ENCODE measurements at places on chromosomes 5 and 9.

GRCh38 chr9:126505697-126506346 lies 107.9 kb upstream of the LMX1B start:
- DNase-seq, result no peak

DNA sequence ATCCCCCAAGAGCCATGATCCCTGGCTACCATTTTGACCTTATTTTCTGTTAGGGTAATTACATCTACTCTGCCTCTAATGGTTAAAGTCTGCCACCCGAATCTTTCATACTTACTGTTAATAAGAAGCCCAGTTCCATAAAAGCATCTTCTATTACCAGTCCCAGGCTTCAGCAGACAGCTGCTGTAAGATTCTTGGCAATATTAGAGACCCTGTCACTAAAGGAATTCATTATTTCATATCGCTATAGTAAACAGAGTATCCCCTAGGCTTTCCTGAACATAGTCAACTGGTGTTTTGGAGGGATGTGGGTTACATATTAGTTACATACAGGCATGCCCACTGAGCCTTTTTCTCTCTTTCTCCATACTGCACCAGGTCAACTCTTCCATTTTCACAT lies 608.7 kb upstream of the SEMA6A start:
- no peak for DNase-seq

GRCh38 chr5:92635001-92635461 lies 946.0 kb downstream of the NR2F1-AS1 start:
- DNase-seq, result no peak

DNA sequence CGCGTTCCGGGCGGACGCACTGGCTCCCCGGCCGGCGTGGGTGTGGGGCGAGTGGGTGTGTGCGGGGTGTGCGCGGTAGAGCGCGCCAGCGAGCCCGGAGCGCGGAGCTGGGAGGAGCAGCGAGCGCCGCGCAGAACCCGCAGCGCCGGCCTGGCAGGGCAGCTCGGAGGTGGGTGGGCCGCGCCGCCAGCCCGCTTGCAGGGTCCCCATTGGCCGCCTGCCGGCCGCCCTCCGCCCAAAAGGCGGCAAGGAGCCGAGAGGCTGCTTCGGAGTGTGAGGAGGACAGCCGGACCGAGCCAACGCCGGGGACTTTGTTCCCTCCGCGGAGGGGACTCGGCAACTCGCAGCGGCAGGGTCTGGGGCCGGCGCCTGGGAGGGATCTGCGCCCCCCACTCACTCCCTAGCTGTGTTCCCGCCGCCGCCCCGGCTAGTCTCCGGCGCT lies at the start of gene DAPK1:
TSS of gene DAPK1 (plus strand) at position 264 of the 442 bp plus-strand sequence. CDS start 1,211 bp downstream, outside the sequence.
- DNase-seq, result peak; percentile 79

DNA sequence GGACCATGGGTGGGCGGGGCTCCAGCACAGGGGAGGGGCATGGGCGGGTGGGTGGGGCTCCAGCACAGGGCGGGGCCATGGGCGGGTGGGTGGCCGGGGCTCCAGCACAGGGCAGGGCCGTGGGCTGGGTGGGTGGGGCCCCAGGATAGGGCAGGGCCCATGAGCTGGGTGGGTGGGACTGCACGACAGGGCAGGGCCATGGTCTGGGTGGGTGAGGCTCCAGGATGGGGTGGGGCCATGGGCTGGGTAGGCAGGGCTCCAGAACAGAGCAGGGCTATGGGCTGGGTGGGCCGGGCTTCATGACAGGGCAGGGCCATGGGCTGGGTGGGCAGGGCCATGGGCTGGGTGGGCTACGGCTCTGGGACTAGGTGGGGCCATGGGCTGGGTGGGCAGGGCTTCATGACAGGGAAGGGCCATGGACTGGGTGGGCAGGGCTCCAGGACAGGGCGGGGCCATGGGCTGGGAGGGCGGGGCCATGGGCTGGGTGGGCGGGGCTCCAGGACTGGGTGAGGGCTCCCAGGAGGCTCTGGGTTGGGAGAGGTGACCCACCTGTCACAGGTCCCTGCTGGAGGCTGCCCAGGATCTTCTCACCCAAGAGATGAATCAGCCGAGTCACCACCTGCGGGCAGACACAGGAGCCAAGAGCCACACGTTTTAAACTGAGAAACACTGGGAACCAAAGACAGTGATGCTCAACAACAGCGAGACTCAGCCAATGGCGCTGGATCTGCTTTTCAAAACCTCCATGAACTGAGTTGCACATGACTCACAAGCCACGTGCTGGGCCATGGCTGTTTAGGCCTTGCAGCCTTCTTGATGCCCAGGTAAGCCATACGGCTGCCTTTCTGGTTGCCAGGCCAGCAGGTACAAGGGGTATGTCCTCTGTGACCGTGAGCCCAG lies 33.6 kb upstream of the NSMF start:
- DNase-seq, result peak; percentile 92

- no peak for DNase-seq
Measured at GRCh38 chr5:64838376-64838775, 69.6 kb downstream of the CWC27 start.

- peak; percentile 65 for DNase-seq
Measured at GRCh38 chr9:131238402-131239021, 37.8 kb downstream of the FAM78A start.

DNA sequence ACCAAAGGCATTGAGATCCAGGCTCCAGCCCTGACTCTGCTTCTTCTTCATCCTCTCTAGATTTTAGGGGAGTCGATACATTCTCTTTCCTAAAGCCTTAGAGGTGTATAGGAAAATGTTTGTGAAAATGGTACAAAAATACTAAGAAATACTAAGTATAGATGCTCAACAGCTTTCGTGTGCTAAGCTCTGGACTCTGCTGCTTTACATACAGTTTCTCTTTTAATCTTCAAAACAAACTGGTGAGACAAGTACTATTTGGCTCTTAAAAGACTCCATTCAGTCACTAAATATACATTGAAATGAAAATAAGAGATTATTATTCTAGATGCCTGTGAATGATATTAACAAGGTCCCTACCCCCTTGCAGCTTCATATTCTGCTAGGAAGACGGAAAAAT lies 174.5 kb upstream of the TRPM3 start:
- DNase-seq, result no peak

GRCh38 chr5:2256691-2257280 lies 374.1 kb upstream of the IRX4 start:
- no peak for DNase-seq

GRCh38 chr5:58069846-58070245 lies 390.0 kb downstream of the PLK2 start:
- DNase-seq, result no peak

GRCh38 chr5:76732405-76733048 lies 16.6 kb downstream of the F2R start:
- no peak for DNase-seq

DNA sequence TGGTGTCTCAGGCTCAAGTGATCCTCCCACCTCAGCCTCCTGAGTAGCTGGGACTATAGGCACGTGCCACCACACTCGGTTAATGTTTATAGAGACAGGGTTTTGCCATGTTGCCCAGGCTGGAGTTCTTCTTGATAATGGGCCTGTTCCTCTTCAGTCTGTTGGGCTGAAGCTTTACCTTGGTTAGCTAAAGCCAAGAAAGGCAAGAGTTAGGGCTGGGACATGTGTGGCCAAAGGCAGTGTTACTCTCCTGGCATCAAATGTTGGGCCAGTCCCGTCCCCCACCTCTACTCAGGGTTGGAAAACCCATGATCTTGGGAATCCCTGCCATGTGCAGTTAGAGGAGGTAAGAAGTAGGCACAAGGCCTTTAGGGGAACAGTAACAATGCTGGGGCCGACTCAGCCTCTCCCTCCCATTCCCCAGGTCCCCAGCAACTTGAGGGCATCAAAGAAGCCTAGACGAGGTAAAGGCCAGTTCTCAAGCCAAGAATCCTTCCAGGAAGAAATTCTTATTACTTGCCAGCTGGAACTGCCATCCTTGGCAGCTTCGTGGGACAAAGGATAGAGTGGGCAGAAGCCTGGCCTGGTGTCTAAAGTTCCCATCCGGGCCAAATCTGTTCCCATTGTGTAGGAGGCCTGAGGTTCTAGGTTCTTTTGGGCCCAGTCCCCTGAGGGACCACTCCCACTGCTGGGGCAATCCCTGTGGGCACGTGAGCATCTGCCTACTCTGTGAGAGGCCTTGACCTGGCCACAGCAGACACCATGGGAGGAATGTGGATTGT lies 4.5 kb downstream of the EGR1 start:
- no peak for DNase-seq

GRCh38 chr5:65018763-65019162 lies 250.0 kb downstream of the CWC27 start:
- DNase-seq, result no peak

GRCh38 chr5:34735491-34736426 lies 79.6 kb downstream of the RAI14 start:
- DNase-seq, result no peak

DNA sequence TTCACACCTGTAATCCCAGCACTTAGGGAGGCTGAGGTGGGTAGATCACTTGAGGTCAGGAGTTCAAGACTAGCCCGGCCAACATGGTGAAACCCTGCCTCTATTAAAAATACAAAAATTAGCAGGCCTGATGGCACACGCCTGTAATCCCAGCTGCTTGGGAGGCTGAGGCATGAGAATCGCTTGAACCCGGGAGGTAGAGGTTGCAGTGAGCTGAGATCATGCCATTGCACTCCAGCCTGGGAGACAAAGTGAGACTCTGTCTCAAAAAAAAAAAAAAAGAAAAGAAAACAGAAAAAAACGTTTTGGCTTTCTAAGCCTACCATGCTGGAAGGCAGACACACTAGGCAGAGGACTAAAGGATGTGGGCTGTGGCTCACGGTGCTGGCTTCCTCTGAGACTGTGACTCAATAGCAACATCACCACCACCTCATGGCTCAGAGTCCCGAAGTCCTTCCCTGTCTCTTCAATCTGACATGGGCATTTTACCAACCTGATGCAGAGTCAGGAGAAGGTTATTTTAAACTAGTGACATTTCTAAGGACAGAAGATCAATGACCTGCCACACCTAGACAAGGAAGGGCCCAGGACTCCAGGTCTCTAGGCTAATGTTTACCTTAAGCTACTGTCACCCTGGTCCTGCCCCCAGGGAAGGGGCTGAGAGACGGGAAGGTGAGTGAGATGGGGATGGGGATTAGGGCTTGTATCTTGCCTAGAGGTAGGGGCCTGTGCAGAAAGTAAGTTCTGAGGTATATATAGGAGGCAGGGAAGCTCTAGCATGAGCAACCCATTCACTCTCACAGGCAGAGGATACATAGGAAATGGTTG lies 3.7 kb downstream of the ECSCR start:
- peak; percentile 68 for DNase-seq

DNA sequence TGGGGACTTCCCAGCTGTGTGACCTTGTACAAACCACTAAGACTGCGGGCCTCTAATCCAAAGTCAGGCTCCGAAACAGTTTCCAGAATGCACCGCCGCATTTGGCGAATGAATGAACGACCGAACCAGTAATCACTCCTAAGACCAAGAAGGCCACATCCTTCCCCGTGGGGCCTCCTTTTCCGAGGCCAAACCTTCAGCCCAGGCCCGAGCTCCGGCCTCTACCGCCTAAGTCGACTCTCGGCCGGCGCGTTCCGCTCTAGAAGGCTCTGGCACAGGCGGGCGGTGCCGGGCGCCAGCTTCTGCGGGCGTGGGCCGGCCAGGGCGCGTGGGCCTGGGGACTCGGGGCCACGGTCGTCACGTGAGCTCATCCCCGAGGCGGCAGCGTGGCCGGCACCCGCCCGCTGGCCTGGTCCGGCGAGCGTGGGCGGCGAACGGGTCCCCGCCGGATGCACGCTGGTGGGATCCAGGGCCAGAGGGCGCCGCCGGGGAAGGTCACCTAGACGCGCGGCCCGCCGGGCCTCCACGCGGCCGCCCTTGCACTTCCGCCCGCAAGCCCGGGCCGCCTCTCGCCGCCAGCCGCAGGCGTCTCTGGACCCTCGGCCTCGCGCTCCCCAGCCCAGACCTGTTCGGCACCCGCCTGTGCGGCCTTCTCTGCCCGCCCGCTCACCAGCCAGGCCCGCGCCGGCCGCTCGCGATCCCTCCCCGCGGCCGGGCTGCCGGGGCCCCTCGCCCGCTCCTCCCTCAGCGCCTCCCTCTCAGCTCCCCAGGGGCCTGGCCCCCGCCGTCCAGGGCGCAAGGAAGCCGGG lies 754 bp downstream of the VDAC1 start:
- DNase-seq, result peak; percentile 62

DNA sequence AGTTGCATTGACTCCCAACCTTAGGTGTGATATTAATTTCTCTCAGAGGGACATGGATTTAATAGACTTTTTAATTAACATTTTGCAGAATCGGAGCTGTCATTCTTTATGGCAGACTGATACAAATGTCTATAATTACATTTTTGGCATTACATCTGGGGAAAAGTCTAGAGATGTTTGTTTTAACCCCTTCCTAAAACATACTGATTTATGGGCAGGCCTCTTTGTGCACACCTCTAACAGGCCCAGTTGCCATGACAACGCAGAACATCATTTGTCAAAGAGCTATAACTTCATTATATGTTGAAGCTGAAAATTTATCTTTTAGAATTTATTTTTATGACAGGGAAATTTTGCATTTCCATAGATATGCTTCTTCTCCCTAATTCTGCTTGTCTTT lies 158.5 kb downstream of the NTRK2 start:
- DNase-seq, result no peak

DNA sequence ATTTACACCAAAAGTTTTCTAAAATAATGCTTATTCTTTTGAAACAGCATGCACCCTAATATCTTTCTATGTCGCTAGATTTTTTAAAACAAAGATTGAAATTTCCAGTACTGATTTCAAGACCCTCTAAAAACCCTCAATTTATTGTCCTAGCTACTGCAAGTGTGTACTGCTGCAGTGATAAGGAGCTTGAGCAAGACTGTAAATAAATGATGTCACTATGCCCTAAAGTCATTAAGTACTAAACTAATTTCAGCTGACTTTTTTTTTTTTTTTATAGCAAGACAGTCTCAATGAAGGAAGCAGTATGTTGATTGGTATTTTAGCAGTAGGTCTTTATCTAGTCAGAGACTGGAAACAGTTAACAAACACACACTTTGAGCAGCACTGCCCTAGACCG lies 12.2 kb upstream of the MIER3 start:
- DNase-seq, result no peak

GRCh38 chr5:5492087-5492933 lies 69.8 kb downstream of the ICE1 start:
- peak; percentile 86 for DNase-seq

DNA sequence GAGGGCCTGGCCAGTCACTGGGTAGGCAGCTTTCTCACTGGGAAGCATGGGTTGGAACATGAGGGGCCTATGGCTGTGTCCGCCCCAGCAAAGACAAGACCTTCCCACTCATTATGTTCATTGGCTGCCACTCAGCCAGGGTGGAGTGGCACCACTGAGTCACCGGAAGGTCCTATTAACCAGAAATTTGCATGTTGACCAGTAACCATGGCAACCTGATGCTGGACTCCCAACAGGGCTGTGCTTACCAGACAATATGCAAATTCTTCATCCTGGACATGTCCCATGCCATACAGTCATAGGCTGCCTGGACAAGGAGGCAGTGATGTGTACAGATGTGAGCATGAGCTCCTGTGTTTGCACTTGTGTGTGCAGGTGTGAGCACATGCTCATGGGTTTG lies 66.7 kb downstream of the PSD2 start:
- DNase-seq, result no peak

DNA sequence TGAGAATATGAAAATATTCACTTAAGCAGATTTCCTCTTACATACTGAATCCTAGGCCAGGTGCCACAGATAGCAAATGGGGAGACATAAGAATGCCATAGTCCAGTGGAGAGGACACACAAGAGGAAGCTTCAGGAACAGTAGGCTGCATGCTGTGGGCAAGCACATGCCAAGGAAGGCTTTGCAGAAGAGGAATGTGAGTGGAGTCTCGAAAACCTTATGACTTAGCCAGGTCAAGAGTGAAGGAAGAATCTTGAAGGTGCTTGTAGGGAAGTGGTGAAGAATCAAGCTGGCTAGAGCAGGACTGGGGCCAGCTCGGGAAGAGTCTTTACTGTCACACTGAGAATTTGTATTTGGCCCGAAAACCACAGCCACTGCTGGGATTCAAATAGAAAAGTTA lies 20.4 kb downstream of the RPS23 start:
- DNase-seq, result no peak

Data from hematopoietic multipotent progenitor cell treated with erythropoietin and hydrocortisone succinate and interleukin-3 and kit ligand, for 6 days (in vitro differentiated cells).